NCI-H2227 treated with DMSO at 0.1 percent for 48 hours (cell line): ENCODE measurements at places on chromosomes 3 and 15.
A peak's percentile ranks its signal among the peaks of the same experiment; 100 is the strongest.

DNA sequence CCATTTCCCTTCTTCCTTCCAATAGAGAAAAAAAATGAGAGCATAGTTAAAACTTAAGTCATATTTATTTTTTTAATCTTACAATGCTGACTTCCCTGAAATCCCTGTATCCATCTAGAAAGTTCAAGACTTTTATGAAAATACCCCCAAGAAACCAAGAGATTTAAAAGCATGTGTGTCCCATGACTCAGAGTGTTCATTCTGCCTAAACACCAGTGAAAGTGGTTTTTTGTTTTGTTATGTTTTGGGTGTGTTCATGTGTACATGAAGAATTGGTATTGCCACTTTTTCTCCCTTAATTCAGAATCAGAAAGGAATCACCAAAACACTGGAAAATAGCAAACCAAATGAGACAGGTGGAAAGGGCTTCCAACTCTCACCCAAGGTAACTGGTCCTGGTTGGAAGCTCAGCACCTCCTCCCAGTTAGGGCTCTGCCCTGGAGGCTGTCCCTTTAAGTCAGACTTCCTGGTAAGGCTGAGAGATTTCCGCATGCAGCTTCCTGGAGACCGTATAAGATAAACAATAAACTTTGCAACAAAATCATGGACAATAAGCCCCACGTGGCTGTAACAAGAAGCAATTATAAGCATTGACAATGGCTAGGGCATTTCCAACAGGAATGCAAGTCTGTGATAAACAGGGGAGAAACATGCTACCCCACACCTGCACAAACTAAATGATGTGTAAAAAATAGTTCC lies 121.9 kb upstream of the ARHGEF3 start:
- no peak for DNase-seq

DNA sequence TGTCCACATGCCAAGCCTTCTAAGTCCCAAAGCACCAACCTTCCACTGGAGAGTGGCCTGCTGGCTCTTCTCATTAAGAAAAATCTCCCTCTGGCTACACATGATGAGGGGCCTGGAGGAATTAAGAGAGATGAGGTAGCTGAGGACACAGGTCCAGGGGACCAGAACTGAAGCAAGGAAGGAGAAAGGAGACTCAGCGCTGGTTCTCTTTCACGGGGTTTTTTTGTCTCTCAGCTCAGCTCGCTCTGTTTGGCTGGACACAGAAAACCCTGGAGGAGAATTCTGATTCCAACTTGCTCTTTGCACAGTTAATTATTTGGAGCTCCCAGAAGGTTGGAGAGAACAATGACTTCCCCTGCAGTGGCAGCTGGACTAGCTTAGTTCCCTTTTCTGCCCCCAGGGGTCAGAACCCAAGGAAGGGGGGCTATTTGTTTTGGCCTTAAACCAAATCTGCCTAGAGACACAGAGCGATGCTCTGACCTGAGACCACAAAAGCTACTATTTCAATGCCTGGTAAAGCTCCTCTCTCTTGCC lies 507.6 kb downstream of the FHIT start:
- no peak for DNase-seq

GRCh38 chr3:11606865-11607440 lies 36.8 kb downstream of the VGLL4 start:
- DNase-seq = no peak

DNA sequence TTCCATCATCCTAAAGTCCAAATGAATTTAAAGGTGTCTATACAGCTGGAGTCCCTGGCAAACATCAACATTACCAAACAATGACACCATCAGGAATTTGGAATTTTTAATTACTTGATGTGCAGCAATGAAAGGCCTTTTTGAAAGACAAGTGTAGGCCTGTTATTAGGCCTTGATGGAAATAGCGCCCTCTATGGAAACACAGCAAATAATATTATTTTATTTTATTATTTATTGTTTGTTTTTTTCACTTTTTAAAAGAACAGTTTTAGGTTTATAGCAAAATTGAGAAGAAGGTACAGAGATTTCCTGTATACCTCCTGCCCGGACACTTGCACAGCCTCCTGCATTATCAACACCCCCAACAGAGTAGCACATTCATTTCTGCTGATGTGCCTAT lies 18.1 kb upstream of the OR5AC2 start:
- DNase-seq = no peak

DNA sequence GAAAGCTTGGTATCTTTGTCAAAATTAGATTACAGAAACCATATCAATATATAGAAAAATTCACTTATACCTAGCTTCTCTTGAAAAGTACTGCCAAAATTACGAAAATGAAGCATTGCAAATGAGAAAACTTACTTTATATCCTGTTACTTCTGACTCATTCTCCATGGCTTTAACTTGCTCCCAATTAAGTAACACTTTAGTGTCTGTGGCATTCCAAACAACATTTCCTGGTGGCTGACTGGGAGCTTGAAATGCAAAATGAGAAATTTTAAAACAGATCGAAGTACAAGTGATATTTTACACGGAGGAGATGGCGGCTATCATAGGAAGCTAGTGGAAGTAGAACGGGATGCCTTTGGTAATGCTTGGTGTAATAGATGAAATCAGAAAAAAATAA lies 347.3 kb downstream of the CNTN3 start:
- DNase-seq = no peak

- no peak for DNase-seq
Measured at GRCh38 chr3:132381348-132381944, 35.9 kb upstream of the DNAJC13 start.

DNA sequence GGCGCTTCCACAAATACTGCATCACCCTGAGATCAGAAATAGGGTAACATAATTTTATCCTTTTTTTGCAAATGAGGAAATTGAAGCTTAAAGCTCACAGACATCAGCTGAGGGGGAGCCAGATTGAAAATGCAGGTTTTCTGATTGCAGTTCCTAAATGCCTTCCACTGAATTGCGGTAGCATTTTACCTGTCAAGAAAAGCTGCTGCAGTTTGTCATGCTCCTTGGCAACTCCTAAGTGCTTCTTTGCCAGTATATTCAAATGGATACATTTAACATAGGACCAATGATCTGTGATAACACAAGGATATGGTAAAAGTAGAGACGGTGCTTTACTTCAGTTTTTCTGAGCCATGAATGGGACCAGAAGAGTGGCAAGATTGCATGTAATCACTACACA lies 50.5 kb downstream of the SPATA16 start:
- no peak for DNase-seq

DNA sequence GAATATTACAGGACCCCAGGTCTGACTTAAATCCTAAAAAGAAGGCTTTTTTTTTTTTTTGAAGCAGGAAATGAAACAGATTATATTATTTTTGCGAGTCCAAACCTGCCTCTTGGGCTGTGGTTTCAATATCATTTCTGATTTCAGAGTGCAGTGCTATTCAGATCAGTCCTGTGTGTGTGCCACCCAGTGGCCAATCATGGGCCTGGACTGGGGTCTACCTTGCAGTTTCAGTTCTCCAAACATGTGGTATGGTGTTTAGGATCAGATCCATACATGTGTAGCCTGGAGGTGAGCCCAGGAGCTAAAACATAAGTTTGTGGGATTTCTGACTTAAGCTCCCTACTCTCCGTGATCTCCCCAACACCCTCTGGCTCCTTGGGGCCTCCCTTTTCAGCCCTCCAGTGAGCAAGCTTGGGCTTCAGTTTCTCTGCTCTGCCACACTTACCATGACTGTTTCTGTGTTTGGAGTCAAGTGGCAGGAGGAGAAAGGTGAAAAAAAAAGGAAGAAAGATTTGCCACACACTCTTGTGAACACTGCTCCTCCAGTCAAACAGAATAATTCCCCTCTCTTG lies 12.1 kb upstream of the THSD4 start:
- no peak for DNase-seq

DNA sequence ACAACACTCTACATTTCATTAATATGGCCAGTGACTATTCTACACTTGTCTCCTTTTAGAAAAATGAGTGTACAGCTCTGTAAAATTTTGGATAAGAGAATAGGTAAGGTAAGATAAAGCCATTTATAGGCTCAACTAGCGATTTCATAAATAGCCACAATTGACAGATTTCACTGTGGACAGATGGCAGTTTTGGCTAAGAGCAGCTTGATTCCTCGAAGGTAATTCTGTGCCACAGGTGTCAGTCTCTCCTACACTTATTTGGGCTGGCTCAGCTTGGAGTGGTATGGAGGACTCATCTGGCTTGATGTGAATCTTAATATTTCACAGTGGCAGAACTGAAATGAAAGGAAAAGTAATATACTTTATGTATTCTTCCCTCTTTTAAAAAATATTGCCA lies 536.7 kb upstream of the TBL1XR1 start:
- DNase-seq = no peak

GRCh38 chr15:83207009-83207659 lies 489 bp downstream of the HDGFL3 start:
- peak; percentile 40 for DNase-seq

DNA sequence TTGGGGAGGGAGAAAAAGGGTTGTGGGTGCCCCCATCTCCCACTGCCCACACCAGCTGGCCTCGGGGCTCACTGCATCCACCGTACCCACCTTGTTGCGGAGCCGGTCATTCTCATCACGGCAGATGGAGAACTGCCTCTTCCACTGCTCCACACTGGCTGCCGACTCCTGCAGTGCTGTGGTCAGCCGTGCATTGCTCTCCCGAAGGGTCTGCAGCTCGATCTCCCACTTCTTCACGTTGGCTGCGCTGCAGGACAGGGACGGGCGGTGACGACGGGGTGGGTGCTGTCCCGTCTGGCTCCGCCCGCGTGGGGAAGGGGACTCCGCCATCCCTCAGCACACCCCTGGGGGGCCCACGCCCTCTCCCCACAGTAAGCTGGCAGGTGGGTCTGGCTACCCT lies 45.1 kb downstream of the WHAMM start:
- no peak for DNase-seq

GRCh38 chr3:71646971-71647370 lies 63.4 kb upstream of the FOXP1 start:
- DNase-seq = no peak

- DNase-seq = no peak
Measured at GRCh38 chr15:31169558-31169957, 68.0 kb upstream of the TRPM1 start.

GRCh38 chr15:87416591-87417257 lies 839.8 kb downstream of the NTRK3 start:
- no peak for DNase-seq

DNA sequence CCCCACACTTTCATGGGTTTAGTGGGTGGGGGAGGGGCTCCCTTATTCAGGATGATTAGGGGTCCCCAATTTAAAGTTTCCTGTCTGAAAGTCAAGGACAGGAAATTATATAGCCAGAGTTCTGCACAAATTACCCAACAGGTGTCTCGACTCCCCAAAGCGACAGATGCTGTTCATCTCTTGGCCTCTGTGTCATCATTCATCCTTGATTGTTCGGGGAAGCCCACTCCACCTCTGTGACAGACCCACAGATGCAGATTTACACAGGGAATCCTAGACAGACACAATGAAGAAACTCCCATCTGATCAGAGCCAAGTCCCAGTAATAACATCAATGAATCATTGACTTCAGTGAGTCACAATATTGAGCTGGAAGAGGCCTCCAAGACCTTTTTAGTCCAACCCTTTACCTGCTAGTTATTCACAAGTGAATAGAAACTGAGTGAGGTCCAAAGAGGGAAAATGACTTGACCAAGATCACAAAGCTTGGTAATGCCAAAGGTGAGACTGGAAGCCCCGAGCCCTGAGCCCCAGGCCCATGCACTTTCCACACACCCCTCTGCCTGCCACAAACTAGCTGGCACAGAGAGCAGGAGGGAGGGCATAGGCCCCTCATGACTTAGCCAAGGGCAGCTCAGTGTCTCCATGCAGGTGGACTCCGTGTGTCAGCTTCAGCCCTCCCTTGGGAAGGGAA lies 7.9 kb upstream of the SRP14 start:
- no peak for DNase-seq

GRCh38 chr3:149353581-149354184 lies 20.2 kb upstream of the TM4SF18 start:
- no peak for DNase-seq

DNA sequence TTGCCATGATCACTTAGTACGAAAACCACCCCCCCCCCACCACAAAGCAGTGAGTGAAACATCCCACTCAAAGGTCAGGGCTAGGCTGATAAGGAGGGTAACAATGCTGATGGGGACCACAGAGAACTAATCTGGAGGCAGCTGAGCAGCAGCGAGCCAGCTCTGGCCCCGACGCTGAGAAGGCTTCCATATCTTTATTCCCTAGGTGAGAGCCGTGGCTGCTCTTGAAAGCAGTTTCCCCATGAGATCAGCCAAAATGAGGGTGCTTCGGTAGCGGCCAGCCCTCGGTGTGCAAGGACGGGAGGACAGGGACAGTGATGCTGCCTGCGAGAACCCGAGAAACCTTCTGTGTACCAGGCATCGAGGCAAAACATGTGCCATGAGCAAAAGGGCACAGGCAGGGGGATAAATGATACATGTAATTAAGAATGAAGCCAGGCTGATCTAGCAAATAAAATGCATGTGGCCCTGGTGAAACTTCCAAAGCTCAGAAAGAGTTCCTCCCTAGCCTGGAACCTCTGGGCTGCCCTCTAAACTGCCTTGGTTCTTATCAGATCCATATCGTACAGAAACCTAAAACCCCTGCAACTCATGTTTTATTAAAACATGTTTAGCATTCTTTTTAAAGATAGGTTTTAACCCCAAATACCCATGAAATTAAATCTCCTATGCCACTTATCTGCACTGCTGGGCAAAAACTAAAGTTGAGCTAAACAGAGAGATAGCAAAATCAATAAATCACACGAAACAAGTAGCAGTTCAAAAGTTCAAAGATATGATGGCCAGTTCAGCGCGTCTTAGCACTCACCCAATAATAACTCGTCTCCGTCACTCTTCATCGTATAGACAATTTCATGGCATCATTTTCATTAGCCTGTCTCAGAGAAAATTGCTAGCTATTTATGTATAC lies 337.3 kb downstream of the FOXP1 start:
- no peak for DNase-seq

DNA sequence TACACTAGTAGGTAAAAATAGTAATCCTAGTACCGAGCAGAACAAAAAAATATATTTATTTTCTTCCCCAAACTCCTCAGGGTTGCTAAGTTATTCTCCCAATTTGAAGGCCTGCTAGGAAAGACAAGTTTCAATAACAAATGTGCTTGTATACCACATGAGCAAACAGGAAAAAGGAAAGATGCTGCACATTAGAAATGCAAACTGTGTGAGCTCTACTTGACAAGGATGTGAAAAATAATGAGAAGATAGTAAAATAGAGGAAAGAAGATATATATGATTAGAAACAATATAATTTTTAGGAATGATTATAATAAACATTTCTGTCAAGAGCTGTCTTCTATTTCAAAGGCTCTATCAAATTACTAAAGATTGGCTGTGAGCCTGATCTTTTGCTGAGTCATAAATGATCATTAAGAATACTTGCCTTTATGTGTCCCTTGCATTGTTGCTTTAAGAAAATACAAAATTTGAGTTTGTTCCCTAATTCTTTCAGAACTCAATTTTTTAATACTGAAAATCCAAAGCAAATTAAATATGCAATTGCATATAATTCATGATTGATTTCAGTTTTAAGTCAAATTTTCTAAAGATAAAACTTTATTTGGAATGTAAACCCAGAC lies 174.2 kb downstream of the NEK10 start:
- DNase-seq = no peak

- no peak for DNase-seq
Measured at GRCh38 chr3:147412917-147413685, 3.9 kb downstream of the ZIC1 start.

GRCh38 chr3:114660808-114661207 lies 367.0 kb downstream of the TIGIT start:
- no peak for DNase-seq
